Activated T-helper 2 cell treated with anti-CD3 and anti-CD28 coated beads, Interferon-gamma antibody, Interleukin-2, Interleukin-4, amounts not matched to agents 10 μg/mL and 5 μg/mL and 100 μg/mL, durations not matched to agents 14 hours and 24 hours and 36 hours (primary cell): ENCODE measurements at places on chromosomes 7 and 10. TPM values are rescaled to one million over a fixed set of nuclear protein-coding genes. Genes with fewer than 3 reads are reported as not detected.

DNA sequence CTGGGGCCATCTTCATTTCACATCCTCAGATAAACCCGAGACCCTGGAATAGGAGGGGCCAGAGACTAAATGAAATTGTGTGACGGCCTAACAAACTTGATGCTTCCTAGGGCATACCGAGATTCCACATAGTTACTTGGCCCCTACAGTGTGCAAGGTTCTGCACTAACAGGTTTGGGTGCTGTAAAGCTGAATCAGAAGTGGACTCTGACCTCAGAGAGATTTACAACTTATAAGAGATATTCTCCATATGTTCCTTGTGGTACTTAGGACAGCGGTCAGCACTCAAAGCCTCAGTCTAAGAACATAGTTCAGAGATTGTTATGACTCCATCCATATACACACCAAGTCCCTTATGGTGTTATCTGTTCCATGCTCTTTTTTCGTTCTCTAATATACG lies 55.1 kb upstream of the FHIP2A start:
- no peak overlapping the region for H3K27ac ChIP-seq
- DNase-seq = no peak
- peaks cover 49% of the 10 kb centered on the region for H3K27me3 ChIP-seq
- peak overlapping the region; percentile 22 for H3K4me3 ChIP-seq
- H3K36me3 ChIP-seq = no peaks in the 10 kb centered on the region
- peaks cover 5% of the 10 kb centered on the region for H3K4me1 ChIP-seq

GRCh38 chr7:149197675-149198074 lies 2.3 kb downstream of the ZNF282 start:
- H3K4me3 ChIP-seq = peak overlapping the region; percentile 89
- H3K27ac ChIP-seq = peak overlapping the region; percentile 88

- no peak overlapping the region for H3K27ac ChIP-seq
- no peak for DNase-seq
- no peak overlapping the region for H3K4me3 ChIP-seq
- no peaks in the 10 kb centered on the region for H3K4me1 ChIP-seq
- peaks cover 1% of the 10 kb centered on the region for H3K27me3 ChIP-seq
Observed at GRCh38 chr10:112221545-112221944, 38.0 kb upstream of the GPAM start.

The CTAGE6 gene
- total RNA-seq = 0.78 and 1.4 TPM in 2 replicates

The CYP17A1 gene
- not detected in 2 replicates for total RNA-seq

The FGF8 gene
- total RNA-seq = not detected in 2 replicates
